ENCODE measurements at places on chromosomes 1 and 21.

DNA sequence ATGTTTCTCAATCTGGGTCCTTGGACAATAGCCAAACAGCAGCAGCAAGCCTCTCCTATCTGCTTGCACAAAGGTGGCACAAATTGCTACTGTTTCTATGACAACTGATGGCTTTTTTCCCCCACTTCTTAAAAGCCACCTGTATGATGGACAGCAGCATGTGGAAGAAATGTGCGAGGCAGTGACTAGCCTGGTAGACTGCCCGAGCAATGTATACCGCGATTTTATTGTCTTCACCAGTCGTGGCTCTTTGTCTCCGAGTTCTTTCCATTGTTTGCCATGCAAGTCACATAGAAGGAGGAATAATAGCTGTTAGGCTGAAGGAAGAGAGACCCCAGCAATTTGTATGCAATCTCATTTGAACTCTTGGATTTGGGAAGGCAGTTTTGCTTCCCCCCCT is 79.4 kb downstream of the S1PR1 start:
- DNase-seq: no peak

- DNase-seq: peak; percentile 96
These were observed 114.2 kb downstream of the BCAR3 start for GRCh38 chr1:93567255-93567918.

- no peak for DNase-seq
These were observed 17.3 kb upstream of the PKNOX1 start for GRCh38 chr21:42956824-42957630.

DNA sequence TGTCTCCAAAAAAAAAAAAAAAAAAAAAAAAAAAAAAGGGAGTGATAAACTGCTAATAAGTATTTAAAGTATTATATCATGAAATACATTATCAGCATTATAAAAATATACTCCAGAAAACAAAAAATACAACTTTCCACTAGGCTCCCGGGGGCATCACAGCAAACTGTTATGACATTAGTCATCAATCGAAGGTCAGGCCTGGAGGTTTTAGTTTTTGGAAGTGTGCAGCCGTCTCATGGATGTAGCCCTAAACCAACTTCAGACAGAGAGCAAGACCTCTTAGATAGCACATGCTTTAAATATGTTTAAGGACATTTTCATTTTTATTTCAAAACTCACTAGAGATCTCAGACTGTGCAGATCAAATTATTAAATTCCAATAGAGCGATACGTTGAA is 106.3 kb downstream of the RERE start:
- peak; percentile 17 for DNase-seq

DNA sequence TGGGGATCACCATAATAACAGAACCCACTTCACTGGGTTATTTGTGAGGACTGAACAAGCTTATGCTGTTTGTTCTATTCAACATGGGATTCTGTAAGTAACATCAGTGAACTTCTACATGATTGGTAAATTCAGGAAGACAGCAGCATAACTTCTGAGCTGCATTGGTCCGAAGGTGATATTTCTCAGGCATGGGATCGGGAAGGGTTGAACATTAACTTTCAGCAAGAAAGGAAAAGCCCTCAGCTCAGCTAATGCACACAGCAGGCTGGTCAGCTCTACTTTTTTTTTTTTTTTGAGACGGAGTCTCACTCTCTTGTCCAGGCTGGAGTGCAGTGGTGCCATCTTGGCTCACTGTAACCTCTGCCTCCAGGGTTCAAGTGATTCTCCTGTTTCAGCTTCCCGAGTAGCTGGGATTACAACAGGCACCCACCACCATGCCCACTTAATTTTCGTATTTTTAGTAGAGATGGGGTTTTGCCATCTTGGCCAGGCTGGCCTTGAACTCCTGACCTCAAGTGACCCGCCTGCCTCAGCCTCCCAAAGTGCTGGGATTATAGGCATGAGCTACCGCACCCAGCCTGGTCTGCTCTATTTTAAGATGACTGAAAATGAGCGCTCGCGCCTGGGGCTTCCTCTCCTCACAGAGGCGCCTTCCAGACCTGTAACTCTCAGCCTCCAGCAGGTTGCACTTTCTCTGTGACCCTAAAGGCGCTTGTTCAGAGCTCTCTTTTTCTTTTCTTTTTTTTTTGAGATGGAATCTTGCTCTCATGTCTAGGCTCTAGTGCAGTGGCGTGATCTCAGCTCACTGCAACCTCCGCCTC is 42.2 kb downstream of the ECE1 start:
- no peak for DNase-seq

DNA sequence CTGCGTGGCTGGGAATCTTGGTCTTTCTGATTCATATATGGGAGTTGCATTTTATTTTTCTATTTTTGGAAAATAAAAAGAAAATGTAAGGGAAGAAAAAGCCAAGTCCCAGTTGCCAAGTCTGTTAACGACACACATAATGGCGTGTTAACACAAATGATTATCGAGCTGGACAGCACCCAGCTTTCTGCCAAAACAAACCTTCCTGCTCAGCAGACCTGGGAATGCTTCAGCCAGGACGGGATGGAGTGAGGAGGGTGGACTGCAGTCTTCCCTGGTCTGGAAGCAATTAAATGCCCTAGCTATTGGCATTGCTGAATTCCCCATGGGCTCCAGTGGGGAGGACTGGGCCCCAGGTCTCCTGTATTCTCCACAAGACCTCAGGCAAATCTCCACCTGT is 184.2 kb upstream of the USP24 start:
- DNase-seq: no peak

- DNase-seq: peak; percentile 37
These were observed 11.7 kb downstream of the PDIK1L start for GRCh38 chr1:26122988-26123973.

DNA sequence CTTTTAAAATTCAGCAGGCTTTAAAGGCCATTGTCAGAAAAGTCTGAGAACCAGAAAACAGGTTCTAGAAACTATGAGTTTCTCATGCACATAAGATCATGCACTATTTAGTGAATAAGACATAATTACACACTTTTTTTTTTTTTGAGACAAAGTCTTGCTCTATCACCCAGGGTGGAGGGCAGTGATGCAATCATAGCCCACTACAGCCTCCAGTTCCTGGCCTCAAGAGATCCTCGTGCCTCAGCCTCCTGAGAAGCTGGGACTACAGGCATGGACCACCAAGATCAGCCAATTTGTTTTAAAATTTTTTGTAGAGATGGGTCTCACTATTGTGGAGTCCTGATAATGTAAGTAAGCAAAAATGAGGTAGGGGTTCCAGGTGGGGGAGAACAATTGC is 134.9 kb downstream of the VAV3 start:
- DNase-seq: no peak

DNA sequence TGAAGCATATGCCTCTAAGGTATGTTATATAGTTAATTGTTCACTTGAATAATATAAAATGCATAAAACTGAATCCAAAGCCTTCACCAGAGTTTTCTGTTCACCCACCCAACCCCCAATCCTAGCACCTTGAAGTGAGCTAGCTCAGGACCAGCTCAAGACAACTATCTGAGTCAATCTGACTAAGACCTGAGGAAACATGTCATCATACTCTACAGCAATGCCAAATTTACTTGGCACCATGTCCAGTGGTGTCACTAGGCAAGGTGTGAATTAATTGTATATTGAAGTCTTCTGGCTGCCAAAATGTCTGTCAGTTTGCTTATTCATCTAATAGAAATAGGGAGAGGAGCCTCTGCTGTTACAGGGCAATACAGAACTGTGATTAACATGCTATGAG is 3.8 kb downstream of the DNASE2B start:
- DNase-seq: peak; percentile 34

DNA sequence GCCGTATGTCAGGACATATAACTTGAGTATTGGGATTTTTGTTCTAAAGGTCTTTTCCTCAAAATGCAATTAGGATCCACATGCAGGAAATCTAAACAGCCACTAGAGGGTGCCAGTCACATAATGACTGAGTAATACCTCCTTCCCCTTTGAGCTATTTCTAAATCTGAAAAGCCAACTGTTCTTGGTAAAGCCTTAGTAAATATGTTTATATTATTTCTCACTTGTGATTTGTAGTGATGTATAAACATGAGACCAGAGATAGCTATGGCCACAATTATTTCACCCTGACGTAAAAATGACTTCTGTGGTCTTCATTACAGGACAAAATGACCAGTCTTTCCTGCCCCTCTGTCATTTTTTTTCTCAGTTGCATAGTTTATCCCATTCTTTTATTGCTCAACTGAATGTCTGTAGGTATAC is 41.0 kb upstream of the DR1 start:
- DNase-seq: peak; percentile 49

DNA sequence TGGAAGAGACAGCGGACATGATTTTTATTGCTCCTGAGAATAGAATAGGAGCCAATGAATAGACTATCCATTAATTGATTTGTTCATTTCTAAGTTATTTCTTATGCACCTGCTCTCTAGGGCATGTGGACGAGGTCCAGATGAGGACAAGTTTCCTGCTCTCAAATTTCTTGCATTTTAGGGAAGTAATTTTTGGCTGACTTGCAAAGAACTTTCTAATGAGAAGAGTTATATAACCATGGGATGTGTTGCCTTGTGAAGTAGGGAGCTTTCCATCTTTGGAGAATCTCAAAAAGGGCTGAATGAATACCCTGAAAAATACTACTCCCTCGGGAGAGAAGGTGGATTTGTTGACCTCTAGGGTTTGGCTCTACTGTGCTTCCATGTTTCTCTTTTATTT is 243.0 kb downstream of the KIF26B start:
- no peak for DNase-seq

DNA sequence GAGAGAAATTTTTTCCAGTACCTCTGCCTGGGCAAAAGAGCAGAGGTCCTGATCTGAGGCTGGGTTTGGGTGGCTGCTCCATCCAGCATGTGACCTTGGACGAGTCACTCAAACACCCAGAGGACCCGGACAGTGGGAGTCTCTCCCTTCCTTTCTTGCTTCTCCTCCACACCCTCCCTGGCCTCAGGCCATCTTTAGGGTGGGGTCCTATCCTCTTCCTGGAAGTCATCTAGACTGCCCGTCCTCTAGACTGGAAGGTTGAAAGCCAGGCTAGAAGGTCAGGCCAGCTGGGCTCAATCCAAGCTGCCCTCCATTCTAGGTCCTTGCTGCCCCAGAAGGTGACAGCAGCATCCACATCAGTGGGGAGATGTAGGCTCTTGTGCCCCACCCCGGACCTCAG is 599.5 kb downstream of the MATN1 start:
- DNase-seq: no peak

DNA sequence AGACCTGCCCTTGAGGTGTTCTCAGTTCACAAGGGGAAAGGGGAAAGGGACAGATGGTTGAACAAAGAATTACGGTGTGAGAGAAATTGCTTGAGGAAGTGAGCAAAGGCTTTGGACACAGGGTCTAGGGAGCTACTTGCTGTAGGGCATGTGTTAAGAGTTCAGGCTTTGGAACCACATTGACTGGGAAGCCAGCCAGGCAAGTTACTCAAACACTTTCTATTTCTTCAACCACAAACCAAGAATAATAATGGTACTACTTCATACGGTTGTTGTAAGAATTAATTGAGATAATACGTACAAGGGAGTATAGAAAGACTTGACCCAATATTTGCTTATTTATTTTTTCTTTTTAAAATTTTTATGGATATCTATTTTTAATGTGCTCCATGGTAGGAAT is 26.6 kb downstream of the AK4 start:
- peak; percentile 98 for DNase-seq

DNA sequence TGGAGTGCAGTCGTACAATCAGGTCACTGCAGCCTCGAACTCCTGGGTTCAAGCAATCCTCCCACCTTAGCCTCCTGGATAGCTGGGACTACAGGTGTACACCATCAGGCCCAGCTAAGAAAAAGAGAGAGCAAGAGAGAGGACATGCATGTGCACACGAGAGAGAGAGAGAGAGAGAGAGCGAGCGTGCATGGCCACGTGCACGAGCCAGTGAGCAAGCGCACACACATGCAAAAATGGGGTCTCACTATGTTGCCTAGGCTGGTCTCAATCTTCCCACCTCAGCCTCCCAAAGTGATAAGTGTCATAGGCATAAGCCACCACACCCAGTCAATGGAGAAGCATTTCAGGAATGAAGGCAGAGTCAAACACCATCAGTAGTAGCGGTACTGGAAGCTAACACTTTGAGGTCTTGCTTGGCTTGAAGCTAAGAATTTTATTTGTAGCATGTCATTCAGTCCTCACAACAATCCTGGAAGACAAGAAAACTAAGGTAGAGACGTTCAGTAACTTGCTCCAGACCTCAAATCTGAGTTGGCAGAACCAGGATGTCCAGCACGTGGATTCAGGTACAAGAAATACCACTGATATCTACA is 14.5 kb downstream of the GNB1 start:
- peak; percentile 62 for DNase-seq

DNA sequence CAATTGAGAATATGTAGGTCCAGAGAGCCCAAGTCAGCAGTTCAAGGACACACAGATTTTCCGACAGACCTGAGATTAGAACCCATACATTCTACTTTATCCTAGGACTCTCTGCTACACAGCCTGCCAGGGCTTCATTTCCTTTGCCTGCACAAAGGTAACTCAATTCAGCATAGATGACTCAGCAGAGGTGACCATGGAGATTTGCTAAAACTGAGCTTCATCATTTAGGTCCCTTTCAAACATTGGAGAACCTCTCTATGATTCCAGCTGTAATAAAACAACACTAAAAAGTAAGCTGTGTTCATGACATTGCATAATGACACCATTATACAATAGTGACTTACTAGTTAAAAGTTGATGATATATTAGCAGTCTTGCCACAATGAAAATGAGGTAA is 22.2 kb downstream of the DAB1 start:
- no peak for DNase-seq

DNA sequence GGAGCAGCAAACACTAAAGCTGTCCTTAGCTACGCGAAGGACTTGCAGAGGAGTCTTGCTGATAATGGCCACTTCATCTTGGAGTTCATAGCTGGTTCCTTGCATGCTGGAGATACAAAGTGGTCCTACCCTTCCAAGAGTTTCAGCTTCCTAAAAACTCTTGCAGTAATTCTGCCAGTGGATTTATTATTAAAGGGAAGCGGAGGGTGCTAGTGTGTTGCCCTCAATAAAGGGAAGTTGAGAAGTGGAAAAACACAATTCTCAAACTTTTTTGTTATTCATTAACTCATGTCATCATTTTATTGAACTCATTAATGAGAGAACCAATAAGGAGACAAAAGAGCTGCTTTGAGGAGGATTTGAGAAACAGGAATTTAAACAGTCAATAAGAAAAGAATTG is 6.5 kb upstream of the HAPLN2 start:
- no peak for DNase-seq

GRCh38 chr21:35938446-35938845 is 121.9 kb downstream of the SETD4 start:
- no peak for DNase-seq

DNA sequence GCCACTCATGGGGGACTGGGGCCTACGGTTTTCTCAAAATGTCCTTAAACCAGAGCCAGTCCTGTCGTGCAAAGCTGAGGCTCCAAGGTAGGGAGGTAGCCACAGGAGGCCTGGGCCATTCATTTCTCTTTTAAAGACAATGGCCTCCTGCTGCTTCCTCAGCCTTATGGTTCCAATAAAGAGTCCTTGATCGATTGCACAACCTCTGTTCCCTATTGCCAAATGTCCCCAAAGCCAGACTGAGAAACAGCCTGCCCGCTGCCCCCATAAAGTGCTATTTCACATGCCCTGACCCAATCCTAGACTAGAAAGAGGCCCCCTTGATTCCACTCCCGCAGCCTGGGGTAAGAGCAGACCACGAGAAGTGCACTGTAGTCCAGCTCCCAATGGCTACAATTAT is 166.7 kb downstream of the CLIC6 start:
- DNase-seq: no peak

- DNase-seq: no peak
These were observed 32.7 kb downstream of the NCMAP start for GRCh38 chr1:24588573-24588972.

Measured in astrocyte (in vitro differentiated cells and primary cell).